Stimulated activated CD8-positive, alpha-beta memory T cell treated with anti-CD3 and anti-CD28 coated beads, Interleukin-4, amount 100 ng/mL, for 24 hours (primary cell): ENCODE measurements at places on chromosomes 2 and 18.

DNA sequence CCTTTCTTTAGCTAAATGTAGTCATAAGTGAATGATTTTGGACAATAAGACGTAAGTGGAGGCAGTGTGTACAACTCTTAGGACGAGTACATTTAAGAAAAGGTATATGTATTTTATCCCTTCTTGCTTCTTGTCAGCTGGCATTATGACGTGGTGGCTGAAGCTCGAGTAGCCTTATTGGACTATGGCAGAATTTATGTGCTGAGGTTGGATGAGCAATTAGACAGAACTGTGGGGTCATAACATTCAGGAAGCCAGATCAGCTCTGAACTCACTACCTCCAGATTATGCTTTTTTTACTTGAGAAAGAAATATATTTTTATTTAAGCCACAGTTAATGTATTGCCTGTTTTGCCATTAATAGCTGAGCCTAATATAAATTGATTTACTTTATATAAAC is 661.5 kb downstream of the ERBB4 start:
- no peak for DNase-seq

DNA sequence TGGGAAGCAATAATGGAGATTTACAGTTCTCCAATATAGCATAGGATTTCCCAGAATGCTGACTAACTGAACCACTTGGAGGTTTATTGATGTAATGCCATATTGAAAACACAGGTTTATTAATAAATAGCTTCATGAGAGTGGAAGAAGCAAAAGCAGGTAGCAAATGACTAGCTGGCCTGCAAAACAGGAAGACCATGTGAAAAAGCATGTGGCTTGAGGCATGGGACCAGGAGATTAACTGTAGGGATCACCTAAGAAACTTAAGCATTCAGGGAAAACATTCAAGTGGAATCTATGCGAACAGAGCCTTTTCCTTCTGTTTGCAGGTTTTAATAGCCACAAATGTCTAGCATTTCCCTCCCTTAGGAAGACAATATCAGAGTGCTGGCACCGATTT is 679.7 kb downstream of the ZEB2 start:
- no peak for DNase-seq

DNA sequence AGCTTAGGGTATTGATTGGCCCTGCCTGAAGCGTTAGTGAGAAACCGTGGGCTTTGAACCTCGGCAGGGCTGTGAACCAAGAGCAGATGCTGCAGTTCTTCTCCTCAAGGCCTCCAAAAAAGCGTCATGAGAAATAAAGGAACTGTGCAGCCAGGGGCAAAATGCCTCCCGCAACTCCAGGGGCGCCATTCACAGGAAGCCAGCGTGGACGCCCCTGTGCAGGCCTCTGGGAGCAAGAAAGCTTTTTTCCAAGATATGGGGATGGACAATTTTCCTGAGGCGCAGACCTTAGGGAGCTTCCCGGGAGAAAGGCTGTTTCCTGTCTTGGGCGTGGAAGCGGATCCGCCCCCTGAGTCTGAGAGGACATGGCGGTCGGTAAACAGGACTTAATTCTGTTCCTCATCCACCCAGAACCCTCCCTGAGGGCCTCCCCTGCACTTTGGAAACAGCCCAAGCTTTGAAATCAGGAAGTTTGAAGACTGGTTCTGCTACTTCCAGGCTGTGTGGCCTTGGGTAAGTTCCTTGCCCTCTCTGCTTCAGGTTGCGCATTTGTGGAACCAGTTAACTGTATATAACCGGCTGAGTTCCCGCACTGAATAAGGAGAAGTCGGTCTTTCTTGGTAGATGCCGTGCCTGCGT is 29.6 kb upstream of the CABLES1 start:
- no peak for DNase-seq

DNA sequence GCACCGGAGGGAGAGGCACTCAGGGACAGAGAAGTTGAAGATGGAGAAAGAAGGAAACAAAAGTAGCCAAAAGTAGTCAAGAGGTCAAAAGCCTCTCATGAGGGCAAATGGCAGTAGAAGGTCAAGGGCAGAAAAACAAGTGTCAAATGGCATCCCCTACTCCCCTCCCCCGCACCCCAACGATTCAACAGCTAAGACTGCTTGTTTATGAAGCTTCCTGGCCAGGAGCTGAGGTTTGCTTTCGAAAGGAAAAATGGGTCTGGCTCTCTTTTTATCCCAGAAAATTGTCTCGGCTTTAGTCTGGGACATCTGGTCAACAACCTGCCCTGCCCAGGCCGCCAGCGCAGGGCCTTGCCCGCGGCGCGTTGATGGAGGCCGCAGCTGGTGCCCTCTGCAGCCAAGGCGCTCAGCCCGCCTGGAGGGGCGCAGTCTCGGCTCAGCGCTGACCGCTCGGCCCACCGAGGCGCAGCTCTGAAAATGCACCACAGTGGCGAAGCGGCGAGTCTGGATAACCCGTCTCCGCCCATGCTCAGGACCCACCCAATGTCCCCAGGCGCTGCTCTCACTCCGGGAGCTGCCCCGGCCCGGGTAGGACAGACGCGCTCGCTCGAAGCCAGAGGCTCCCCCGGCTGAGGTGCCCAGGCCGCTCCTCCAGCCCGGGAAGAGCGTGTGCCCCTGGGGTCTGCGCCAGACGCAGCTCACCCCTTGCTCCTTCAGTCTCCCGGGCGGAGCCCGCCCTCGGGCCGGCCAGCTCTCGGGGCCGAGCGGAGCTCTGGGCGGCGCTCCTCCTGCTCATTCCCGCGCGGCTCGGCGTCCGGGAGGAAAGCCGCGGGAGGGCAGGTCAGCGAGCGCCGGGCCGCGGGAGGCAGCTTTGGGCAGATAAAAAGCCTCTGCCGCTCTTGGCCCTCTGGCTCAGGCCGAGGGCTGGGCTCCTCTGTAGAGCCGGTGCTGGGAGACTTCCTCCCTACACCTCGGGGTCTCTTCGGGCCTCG is 1.8 kb upstream of the TBR1 start:
- no peak for DNase-seq

- DNase-seq, result no peak
Observed at GRCh38 chr18:58527285-58527951, 101.5 kb downstream of the ALPK2 start.

GRCh38 chr2:224576088-224576715 is 9.0 kb downstream of the CUL3 start:
- DNase-seq, result no peak

DNA sequence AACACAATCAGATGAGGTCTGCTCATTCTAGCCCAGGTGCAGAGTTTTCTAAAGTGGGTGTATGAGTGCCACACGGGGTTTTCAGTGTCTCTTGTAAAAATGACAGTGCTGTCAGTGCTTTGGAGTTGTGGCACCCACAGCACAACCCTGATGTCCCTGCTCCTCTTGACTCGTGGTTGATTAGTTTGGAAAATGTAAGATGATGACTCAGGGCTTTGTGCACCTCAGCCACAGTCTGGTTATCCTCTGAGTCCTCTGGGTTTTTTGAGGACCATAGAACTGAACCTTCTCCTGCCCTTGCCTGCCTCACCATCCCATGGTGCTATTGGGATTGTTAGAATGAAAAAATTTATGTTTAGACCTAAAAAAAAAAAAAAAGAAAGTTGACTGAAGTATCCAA is 105.6 kb downstream of the MYO1B start:
- DNase-seq, result no peak

GRCh38 chr18:36993068-36993467 is 164.1 kb downstream of the KIAA1328 start:
- DNase-seq, result no peak

GRCh38 chr2:238745997-238746396 is 101.9 kb upstream of the TWIST2 start:
- DNase-seq, result no peak

GRCh38 chr18:44186001-44186400 is 494.7 kb upstream of the SETBP1 start:
- no peak for DNase-seq

DNA sequence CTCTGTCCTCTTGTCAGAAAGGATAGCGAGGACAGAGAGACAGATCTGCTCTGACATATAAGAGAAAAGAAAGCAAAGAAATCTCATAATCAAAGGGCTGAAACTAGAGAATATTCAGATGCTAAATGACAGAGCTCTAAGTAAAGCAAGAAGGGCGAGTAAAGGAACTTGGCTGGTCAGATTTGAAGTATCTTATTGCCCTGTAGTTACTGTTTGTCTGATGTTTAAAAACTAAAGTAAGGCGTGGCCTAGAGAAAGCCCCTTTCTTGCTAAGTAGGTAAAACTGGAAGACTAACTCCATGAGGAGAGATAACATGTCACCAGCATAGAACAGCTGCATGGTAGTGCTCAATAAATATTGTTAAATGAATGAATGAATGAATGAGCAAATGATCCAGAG is 70.0 kb downstream of the CRACDL start:
- no peak for DNase-seq

DNA sequence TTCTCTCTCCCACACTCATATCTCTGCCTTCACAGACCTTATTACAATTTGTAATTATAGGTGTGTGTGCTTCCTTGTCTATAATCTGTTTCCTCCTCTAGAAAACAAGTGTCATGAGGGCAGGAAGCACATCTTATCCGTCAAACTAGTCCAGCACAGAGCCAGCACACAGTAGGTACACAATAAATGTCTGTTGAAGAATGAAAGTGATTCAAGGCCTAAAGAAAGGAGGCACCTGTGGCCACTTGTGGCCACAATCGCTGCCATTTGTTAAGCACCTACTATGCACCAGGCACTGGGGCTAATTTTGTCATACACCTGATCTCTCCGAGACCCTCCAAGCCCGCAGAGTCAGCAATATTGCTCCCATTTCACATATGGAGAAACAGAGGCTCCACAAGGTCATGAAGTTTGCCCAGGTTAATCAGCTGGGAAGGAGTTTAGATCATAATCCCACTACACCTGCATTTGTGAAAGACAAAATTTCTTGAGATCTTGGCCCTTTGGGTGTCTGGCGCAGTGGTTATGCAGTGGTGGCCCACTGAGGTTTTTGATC is 78.4 kb downstream of the TNS1 start:
- DNase-seq, result no peak

- DNase-seq, result no peak
Observed at GRCh38 chr2:232488097-232488711, 570 bp upstream of the ECEL1 start.

GRCh38 chr2:45315861-45316260 is 295.2 kb downstream of the SRBD1 start:
- no peak for DNase-seq

DNA sequence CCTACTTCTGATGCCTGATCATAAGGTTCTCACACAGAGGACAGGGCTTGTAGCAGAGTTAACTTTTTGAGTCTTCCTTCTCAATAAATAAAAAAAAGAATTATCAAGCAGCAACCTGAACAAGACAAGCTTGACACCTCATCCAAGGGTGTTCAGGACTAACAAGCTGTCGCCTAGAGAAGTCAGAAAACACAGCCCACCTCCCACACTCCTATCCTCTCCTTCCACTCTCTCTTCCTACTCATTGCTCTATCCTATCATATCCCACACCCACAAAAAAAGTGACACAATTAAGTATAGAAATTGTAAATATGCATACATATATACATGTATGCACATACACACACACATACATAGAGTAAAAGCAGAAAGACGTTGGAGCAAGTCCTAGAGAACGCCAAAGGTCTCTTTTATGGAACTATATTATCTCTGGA is 5.4 kb downstream of the NBAS start:
- no peak for DNase-seq

DNA sequence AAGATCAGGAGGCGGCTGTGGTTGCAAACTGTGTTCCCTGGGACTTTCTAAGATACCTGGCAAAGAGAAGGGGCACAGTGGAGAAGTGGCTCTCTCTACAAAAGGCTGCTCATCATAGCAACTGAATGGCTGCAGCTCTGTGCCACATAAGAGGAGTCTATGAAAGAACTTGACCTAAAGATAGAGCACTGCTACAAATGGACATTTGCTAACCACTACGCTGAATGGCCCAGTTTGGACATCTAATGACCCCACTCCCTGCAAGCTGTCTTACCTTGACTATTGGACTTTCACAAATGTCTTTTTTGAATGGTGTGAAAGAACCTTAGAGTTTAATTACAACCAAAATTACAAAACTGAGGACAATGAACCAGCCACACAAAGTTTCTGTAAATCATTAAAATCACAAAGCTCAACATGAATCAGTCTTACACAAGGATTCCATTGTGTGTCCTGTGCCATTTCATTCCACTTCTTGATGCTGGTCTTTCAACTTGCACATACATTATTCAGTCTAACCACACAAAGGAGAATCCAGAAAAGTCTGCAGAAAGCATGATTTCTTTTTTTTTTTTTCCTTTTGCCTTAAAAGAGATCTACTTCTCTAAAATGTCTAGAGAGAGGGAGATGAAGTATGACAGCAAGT is 154.0 kb downstream of the LAMA1 start:
- DNase-seq, result no peak

- no peak for DNase-seq
Observed at GRCh38 chr2:180289627-180290026, 282.5 kb upstream of the CWC22 start.

- no peak for DNase-seq
Observed at GRCh38 chr18:7601246-7601615, 34.1 kb downstream of the PTPRM start.

DNA sequence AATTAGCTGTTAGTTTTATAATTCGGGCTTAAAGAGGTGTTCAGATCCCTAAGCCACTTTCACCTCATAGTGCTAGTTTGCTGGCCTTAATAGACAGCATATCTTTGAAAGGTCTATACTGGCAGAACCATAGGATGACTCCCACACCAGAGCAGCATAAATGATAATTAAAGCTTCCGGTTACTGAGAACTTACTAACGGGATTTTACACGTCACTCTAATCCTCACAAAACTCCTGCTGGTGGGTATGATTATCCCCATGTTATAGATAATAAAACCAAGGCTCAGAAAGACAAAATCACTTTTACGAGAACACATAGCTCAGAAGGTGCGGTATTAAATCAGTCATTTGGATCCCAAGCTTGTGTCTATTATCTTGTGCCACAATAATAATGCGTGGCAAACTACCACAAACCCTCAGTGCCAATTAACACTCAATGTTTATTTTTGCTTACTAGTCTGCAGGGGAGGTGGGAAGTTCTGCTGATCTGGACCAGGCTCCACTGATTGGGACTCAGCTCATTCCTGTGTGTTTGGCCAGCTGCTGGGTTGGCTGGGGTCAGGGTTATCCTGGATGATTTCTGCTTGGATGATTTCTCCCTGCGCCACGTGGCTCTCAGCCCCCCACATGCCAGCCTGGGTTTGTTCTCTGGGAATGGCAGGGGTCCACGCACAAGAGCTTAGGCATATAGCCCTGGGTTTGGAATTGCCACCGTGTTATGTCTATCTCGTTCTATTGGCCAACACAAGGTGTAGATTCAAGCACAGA is 62.3 kb downstream of the TRIB2 start:
- no peak for DNase-seq
